NCI-H82 (cell line): ENCODE measurements at places on chromosomes 6 and 20.

GRCh38 chr20:5316188-5317158 is at the start of gene PROKR2:
Gene PROKR2 (minus strand): TSS chr20:5316954. CDS start chr20:5314369, 2,585 bp downstream.
- peak; percentile 17 for DNase-seq

DNA sequence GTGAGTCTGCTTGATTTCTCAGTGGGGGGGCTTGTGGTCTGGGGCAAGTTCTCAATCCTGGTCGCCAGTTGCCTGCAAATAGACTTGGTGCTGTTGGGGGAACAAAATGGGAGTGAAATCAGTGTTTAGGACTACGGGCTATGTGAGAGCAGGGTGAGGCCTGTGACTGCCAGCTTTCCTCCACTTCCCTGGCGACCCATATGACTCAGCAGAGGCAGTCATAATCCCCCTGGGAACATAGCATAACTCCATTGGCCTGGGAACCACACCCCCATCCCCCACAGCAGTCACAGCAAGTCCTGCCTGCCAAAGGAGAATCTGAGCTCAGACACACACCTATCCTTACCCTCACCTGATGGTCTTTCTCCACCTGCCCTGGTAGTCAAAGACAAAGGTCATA is 387.9 kb downstream of the LMBRD1 start:
- no peak for DNase-seq

GRCh38 chr6:129659590-129660345 is 50.2 kb downstream of the ARHGAP18 start:
- DNase-seq: no peak

GRCh38 chr6:1203546-1203945 is 108.4 kb upstream of the FOXQ1 start:
- no peak for DNase-seq

- DNase-seq: no peak
Observed at GRCh38 chr20:20210327-20210726, 157.6 kb upstream of the INSM1 start.

DNA sequence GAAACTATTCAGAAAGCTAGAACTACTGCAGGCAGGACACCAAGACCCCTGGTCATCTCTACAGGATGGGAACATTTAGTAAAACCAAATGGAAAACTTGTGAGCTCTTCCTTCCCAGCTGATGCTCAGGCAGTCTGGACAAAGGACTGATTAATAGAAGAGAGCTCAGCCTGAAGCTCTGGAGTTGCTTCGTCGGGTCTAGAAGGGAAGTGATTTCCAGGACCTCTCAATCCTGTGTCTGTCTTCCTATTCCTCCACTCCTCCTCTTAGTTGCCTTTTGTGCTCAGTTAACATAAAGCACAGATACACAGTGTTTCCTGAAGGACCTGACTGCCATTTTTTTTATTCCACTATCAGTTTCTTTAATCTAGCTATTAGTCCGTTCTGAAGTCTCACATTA is 54.2 kb downstream of the SLC35F1 start:
- no peak for DNase-seq

DNA sequence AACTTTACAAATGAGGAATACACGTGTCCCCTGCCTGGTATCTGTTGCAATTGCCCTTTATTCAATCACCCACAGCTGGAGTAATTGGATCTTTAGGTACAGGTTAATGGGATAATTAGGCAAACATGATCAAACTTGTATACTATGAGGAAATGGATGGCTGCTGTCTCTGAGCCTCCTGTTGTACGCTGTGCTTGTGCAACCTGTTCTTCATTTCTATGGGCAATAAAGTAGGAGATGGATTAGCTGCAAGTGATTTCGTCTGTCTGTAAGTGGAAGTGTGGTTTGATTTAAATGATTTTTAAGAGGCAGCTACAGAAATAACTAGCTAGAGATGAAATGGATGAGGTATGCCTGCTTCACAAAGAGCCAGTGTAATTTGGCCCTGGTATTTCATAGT is 474.1 kb downstream of the RNF144B start:
- DNase-seq: peak; percentile 26

DNA sequence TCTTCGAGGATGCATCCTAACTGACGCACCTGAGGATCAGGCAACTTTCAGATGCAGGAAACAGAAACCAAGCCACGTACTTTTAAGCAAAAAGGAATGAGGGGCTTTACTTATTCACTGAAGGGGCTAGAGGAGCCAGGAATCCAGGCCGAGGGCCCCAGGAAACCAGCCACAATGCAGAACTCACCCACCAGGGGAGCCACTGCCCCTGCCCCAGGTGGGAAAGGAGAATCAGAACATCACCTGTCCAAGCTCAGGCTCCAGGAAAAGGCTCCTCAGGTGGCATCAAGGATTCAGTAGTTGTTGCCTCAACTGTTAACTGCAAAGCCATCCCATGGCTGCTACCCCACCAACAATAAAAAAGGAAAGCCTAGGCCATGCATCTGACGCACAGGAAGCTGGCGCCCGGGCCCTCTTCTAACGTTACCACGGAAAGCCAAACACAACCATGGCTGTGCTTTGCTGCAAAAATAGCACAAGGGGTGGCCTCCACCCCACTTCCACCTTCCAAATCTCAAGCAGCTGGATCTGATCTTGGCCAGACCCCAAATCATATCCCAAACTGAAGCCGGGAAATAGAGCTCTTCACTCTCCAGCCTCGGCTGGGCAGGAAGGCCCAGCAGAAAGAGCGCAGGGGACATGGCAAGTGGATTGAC is 121.0 kb downstream of the PREX1 start:
- DNase-seq: no peak

DNA sequence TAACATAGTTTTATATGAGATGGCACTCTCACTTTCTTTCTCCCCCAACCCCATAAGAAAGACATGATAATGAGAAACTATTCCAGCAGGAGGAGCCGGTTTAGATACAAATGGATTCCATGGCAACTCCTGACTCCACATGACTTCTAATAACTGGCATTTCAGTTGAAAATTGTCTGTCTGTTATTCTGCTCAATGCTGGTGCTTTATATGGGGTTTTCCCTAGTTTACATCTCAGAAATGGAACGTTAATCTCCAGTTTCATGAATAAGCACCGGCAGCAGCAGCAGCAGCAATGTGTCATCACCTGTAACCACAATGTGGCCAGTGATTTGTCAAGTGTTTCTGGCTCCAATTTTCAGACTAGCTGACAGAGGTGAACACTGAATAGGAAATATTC is 8.0 kb upstream of the SIM1 start:
- DNase-seq: no peak

DNA sequence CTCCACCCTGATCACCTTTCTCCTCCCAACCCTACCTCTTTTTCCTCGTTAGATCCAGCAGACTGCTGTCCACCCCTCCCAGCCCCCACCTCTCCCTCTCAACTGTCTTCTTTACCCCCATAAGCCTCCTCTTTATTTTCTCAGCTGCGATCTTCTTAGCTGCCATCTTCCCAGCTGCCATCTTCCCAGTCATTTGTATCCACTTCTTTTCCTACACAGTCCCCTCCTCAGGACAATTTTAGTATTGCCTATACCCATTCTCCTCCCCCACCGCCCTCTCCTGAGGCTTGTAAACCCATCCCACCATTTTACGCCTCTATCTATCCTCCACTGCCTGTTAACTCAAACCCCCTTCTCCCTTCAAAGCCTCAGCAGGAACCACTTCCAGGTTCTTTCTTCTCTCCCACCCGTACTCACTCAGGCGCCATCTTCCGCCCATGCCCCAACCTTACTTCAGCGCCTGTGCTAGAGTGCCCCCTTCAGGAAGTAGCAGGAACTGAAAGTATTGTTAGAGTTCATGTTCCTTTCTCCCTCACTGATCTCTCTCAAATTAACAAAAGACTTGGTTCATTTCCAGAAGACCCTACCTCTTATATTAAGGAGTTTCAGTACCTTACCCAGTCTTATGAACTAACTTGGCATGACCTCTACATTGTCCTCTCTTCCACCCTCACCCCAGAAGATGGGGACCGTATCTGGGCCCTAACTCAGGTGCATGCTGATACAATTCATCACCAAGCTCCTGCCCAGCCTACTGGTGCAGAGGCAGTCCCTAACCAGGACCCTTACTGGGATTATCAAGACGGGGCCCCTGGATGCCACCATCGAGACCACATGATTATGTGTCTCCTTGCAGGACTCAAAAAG is 236.0 kb downstream of the ADGRG6 start:
- peak; percentile 74 for DNase-seq

- no peak for DNase-seq
Observed at GRCh38 chr20:7410150-7410549, 530.1 kb downstream of the HAO1 start.
